NCI-H460 (cell line): ENCODE measurements at places on chromosomes 2 and 18. TPM values are rescaled to one million over a fixed set of nuclear protein-coding genes. Genes with fewer than 3 reads are reported as not detected.

PAX8 gene
- 1.0 and 1.4 TPM in 2 replicates for total RNA-seq

DNA sequence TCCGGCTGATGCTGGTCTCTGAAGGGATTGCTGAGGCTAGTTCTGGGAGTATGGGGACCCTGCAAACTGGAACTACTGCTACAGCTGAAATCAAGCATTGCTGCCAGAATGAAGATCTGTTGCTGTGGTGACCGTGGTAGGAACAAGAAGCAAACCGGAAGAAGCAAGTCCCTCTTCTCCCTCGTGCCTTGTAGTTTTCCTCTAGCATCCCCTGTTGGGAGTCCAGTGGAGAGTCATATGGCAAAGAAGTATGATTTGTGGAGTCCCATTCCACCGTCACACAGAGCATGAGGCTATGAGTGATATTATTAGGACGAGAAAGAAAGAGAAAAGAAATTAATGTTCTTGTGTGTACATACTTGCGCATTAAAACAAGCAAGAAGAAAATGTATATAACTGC, 138.8 kb upstream of the SP5 start:
- DNase-seq: no peak

GRCh38 chr18:52069201-52069600, 270.8 kb upstream of the DCC start:
- no peak for DNase-seq

GRCh38 chr2:30221531-30221930, 9.8 kb upstream of the LBH start:
- no peak for DNase-seq

DNA sequence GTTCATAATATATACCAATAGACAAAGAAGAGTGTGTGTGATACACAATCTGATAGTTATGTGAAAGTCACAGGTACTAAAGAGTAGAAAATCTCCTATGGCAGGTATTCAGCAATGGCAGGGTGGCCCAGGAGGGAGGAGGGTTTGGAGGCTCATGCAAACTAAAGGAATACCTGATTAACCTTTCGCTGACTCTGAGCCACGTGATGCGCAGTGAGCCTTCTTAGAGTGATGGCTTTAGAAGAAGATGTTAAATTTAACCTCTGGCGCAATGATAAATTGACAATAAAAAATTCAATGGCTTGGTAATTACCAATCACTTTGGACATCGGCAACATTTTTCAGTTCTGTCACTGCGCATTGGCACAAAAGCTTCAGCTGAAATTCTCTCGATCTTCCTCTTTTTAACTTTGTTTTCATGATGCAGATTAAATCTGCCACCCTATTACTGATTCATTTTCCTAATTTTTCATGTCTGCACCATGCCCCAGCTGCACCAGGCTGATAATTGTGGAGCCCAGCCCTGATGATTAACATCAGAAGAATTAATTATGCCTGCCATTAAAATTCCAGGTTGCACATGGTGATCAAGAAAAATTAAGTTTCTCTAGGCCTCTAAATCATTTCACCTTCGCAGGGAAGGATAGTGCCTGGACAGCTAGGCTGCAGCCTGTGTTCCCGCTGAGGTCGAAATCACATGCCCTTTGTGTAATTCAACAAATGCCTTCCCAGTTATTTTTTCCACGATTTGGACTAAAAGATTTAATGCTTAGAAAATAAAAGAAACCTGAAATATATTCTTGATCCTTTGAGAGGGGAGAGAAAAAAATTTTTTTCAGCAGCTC, 250.6 kb upstream of the HNRNPA3 start:
- DNase-seq: no peak

DNA sequence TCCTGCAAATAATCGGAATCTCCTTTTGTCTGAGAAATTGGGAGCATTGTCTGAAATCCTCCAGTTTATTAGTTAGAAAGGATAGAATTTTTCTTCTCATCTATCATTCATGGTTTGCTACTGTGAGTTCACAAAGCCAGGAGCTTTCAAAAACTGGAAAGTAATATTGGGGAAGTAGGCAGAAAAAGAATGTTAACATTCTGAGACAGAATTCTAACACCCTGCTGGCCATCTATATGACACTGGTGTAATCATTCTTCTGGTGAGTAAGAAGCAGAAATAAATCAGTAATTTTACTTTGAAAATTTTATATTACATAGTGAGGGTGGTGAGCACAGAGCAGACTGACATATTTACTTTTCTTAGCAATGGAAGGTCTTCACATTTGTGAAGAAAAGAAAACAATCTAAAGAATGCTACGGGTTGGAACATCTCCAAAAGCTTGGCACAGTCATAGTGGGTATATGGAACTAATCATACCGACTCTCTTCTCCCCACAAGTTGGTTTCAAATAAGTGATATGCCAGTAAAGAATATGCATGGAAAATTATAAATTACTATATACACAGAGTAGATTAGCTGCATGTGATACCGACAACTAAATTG, 344.9 kb downstream of the LPIN1 start:
- no peak for DNase-seq

DNA sequence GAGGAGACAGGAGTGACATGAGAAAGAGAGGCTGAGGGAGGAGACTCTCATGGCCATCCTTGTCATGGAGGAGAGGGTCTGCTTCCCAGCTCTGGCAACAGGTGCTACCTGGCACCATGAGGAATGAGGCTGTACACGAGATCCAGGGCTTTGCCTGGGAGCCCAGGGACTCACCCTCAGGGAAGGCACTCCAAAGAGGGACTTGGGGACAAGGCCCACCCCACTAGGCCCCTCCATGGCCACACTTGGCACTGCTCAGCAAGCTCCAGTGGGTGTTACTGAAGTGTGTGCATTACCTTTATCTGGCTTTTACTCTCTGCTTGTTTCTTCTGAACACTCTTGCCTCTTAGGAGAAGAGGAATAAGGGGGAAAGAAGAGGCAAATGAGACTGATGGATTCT, 2.7 kb downstream of the CFAP65 start:
- DNase-seq: no peak
